ENCODE measurements at places on chromosomes 3 and 15.

DNA sequence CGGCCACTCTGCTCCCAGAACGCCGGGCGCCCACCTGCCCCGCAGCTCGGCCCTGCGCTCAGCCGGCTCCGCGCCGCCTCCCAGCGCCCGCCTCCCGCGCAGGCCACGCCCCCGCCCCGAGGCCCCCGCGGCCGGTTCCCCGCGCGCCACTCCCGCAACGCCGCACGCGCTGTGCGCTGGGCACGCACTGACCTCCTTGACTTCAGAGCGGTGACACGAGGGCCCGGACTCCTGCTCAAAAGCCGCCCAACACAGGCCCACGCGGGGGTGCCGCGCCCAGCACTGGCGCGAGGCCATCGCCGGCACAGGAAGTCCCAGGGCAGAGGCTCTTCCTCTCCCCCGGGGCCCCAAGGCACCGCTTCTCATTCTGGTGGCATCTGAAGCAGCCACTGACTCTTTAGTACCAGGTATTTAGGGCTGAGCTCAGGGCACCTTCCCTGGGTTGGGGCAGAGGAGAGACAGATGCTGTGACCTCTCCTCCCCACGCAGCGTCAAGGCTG, 12.4 kb downstream of the TNK2 start:
- peak; percentile 39 for DNase-seq

GRCh38 chr3:32856355-32856889, 38.6 kb downstream of the TRIM71 start:
- no peak for DNase-seq

DNA sequence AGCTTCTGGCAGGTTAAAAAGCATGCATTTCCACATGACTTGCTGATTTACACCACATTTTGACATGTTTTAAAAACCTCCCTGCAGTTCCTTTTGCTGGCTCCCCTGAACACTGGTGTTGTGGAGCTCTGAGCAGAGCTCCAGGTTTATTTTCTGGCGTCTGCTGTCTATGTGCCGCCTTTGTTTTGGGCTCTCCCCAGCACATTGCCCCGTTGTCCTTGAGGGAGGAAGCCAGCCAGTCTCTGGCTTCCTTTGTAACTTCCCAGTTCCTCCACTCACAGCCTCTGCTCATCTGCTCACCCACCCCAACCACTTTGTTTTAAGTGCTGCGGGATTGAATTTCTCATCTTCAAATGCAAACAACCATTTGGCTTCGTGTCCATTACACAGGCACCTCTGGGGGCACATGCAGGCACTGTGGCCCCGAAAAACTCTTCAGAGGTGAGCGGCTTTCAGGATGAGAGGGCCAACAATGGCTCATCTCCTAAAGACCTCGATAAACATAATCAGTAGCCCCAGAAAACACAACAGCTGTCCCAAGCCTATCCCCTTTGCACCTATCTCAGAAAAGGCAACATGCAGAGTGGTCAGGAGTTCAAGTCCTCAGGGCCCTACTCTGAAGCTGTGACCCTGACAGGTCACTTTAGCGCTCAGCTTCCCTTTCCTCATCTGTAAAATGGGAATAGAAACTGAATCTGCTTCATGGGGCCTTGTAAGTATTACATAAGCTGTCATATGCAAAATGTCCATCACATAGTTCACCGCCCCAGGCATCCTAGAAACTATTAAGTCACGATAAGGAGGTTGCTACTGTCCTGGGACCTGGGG, 1.3 kb upstream of the MEF2A start:
- no peak for DNase-seq

DNA sequence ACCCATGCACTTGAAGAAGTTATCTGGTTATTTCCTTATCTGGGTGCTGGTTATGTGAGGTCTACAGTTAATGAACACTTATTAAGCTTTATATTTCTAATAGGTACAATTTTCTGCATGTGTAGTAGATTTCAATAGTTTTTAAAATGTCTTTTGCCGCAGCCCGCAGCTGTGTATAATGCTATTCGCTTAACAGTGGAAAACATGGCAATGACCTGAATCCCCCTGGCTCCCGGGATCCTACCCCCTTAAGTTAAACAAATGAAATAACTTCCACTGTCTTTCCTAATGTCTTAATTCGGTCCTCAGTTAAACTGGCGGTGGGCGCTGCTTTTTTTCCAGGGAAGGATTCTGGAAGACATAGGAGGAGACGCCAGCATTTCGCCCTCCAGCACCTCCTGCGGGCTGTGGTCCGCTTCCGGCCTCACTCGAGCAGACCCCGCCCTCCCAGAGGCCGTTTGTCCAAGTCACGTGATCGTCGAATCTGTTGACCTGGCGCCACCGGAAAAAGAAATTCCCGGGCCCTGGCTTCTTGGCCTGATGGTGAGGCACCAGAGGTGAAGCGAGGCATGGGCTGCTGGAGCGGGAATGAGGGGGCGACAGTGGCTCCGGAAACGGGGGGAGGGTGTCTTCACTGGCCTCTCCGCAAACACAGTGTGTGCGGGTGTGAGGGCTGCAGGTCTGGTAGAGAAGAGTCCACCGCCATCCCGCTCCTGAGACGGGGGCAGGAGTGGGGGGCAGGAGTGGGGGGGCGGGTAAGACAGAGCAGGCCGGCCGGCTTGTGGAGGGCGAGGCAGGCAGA, 45.6 kb upstream of the CSPG4 start:
- peak; percentile 33 for DNase-seq

- DNase-seq, result no peak
Observed at GRCh38 chr15:71066983-71067382, 48.3 kb upstream of the THSD4 start.

GRCh38 chr3:184808021-184808420, 3.9 kb upstream of the VPS8 start:
- DNase-seq, result no peak

DNA sequence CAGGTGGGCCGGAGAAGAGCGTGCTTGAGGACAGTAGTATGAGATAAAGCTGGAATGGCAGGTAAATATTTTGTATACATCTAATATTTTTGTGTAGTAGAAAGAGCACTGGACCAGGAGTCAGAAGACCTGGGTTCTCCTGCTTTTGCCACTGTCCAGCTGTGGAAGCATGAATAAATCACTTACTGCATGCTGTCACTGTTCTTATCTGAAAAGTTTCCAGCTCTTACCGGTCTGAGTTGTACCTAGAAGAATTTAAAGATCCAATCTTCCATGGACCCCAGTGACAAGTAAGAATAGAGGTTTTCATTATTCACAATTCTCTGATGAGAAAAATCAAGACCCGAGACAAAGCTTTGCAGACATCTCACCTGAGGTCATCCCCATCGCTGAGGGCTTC, 5.9 kb downstream of the XPC start:
- no peak for DNase-seq

- DNase-seq, result no peak
Observed at GRCh38 chr3:141262308-141262705, 30.7 kb downstream of the PXYLP1 start.

- no peak for DNase-seq
Observed at GRCh38 chr3:18575573-18575972, 150.4 kb upstream of the SATB1 start.

- no peak for DNase-seq
Observed at GRCh38 chr3:69671082-69671952, 67.9 kb upstream of the MITF start.

GRCh38 chr3:72977060-72977808, 19.4 kb upstream of the PPP4R2 start:
- no peak for DNase-seq

- DNase-seq, result no peak
Observed at GRCh38 chr3:14524920-14525660, 15.1 kb downstream of the GRIP2 start.

DNA sequence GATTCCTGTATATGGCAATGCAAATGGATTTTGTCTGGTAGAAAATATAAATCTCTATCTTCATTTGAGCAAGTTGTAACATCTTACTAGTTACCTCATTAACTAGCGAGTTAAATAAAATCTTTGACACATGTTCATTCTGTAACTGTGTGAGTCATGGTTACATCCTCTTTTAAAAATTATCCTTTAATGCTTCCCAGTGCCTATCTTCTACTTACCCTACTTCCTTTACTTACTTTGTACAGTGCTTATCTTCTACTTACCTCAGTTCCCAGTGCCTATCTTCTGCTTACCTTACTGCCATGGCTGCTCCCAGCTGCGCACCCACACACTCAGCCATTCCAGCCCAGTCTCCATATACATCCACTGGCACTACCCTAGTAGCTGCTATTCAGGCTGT, 71.9 kb upstream of the GOLGA8B start:
- DNase-seq, result no peak

- DNase-seq, result no peak
Observed at GRCh38 chr3:125351152-125351551, 24.0 kb downstream of the ZNF148 start.

DNA sequence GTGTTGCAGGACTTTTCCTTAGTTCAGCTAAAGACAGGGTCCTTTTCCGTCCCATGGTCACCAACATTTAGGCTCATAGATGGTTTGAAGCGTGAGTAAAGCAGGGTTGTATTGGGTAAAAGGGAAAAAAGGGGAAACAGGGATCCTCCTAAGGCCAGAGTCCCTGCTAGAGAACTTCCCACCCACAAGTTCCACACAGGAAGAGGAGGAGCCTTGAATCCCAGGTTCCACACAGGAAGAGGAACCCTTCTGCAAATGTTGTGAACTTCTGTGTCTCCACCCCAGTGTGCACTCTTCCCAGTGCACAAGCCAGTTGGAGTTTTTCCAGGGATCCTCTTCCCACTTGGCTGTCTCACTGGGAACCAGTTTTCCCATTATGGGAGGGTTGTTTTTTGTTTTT, 27.6 kb upstream of the ATP8B4 start:
- no peak for DNase-seq

DNA sequence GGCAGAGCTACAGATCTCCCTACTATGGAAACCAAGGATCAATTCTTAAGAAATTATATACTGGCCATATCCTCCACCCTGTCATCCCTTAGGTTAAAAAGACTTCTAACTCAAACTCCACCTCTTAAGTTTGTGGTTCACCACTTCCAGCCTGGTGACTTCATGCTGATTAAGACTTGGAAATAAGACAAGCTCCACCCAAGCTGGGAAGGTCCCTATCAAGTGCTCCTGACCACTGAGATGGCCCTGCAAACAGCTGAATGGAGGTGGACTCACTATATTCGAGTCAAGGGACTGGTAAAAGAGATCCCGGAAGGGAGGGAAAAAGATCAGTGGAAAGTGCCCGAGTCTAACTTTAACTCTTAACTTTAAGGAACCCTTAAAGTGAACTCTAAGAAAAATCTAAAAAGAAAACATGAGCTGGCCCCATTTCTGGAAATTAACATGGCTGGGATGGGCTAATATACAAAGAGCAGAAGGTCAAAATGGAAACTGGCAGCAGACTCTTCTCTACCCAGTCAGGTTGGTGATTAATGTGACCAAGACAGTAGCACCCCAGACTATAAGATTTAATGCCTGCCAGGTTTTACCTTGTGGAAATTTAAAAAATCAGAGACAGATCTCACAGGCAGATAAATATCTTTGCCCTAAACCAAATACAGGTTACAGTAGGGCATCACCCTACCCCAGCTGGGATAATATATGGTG, 43.9 kb downstream of the PPCDC start:
- DNase-seq, result no peak

GRCh38 chr3:134665243-134665642, 14.4 kb upstream of the KY start:
- DNase-seq, result no peak
